Fibroblast of skin of right biceps (primary cell): ENCODE measurements at places on chromosomes 16 and 17.

GRCh38 chr17:18323007-18323406 is 7.9 kb downstream of the SMCR8 start:
- no peak for DNase-seq

- no peak for DNase-seq
Measured at GRCh38 chr16:25093208-25094061, 18.1 kb upstream of the LCMT1 start.

DNA sequence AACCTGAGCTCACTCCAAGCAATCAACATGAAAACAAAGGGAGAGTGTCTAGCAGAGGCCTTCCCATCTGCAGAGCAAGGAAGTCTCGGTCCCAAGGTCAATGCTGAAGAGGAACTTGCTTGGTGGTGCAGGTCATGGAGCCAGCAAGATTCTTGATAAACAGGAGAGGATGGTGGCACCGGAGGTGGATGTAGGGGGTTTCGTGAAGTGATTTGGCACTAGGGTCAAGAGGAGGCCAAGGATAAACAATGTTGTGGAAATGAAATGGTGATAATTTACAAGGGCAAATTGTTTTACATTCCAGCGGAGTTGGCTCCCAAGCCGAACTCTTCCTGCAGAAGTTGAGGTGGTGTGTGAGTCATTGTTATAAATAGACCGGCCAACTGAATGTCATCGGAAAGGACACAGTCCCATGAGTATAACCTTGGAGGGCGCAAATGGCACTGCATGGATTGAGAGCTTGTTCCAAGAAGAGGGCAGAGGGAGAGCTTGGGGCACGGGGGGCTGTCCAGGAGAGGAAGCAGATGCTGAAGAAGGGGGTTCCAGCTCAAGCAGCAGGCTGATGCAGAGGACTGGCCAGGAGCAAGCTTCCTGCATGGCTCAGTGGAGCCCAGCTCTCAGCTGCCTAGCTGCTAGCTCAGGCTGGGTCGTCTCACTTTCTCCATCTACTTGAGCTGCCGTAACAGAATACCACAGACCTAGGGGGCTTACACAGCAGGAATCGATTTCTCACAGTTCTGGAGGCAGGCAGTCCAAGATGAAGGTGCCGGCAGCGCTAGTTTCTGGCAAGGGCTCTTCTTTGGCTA is 136.6 kb downstream of the COPRS start:
- DNase-seq: peak; percentile 72

- DNase-seq: peak; percentile 76
Measured at GRCh38 chr16:15440852-15441251, 6.5 kb downstream of the BMERB1 start.

DNA sequence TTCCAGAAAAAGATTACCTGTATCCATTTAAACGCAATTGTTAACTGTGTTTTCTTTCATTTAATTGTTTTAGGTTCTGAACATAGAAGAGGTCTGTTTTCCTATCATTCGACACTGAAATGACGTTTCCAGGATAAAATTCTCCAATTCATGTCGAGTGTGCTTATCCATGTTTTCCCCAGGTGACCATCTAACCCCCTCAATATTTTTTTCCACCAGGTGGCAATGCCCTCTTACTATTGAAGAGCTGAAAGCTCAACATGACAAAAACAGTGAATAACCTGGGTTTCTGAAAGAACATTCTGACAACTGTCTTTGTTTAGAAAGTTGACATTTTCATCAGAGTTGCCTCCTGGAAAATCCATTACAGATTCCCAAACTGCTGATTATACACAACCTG is 948.7 kb downstream of the KCNJ2 start:
- DNase-seq: peak; percentile 37

DNA sequence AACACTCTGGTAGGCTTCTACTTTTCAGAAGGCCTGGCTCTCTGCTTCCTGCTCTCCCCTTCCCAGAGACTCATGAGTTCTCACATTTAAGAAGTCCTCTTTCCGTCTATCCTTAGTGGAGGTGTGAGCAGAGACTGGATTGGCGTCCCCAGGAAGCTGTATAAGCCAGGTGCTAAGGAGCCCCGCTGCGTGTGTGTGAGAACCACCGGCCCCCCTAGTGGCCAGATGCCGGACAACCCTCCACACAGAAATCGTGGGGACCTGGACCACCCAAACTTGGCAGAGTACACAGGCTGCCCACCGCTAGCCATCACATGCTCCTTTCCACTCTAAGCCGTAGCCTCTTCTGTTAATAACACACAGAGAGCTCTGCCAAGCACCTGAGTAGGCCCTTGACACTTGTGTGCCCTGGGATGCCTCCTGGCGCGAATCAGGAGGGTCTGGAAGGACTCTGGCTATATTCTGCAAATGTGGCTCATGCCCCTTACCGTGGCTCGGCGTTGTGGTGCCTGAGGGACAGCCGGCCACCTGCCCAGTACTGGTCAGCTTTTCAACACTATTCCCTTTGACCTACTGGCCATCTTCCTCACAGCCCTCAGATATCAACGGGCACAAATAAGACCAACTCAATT is 13.9 kb downstream of the CYB5D2 start:
- no peak for DNase-seq

DNA sequence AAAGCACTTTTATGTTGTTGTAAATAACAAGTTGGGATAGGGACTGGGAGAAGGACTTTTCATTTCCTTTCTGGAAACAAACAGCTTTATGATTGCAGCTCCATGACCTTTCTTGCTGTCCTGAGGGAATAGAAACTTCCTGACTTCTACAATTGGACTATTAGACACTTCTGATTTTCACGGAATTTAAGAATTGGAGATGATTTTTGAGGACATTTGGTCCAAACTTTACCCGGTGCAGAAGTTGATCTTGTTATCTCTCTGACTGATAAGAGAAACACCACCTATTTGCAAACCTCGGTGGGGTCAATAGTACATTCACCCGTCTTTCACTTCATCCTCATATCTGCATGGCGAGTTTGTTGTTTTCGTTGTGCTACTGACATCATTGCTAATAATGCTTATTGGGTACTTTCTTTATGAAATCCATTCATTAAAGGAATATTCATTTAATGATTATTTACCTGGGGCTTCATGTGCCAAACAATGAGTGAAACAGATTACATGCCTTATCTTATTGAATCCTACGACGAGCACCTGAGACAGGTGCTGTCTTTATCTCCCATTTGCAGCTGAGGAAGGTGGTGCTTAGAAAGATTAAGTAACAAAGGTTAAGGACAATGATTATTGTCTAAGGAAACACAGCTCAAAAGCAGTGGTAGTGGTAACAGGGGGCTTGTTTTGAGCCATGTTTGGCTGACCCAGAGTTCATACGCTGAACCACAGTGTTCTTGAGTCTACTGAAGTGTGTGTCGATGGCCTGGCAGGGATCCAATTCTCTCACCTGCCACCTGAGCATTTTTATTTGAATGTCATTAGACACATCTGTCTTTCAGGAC is 176.9 kb upstream of the FAM20A start:
- DNase-seq: no peak

DNA sequence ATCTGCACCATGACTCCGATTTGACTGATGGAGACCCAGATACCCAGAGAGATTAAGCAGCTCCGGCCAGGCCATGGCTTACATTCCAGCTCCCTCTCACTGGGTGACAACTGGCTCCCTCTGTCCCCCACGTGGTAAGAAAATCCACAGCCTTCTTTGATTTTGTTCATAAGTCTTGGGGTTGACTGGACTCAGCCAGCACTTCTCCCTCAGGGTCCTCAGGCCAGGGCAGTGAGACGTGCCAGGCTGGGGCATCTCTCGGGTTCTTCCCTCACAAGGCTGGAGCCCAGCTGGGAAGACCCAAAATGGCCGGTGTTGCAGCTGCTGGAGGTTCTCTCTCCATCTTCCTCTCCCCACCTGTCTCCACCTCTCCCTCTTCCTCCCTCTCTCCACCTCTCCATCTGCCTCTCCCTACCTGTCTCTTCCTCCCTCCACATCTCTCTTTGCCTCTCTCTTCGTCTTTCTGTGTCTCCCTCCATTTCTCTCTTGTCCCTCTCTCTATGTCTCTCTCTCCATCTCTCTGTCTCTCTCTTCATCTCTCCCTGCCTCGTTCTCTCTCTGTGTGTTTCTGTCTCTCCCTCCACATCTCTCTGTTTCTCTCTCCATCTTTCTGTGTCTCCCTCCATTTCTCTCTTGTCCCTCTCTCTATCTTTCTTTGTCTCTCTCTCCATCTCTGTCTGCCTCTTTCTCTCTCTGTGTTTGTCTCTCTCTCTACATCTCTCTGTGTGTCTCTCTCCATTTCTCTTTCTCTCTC is 105.3 kb downstream of the FOXL1 start:
- no peak for DNase-seq

GRCh38 chr17:74368341-74369081 is 1.2 kb downstream of the GPR142 start:
- peak; percentile 56 for DNase-seq

- DNase-seq: no peak
Measured at GRCh38 chr16:82033006-82033405, 2.0 kb upstream of the HSD17B2 start.

DNA sequence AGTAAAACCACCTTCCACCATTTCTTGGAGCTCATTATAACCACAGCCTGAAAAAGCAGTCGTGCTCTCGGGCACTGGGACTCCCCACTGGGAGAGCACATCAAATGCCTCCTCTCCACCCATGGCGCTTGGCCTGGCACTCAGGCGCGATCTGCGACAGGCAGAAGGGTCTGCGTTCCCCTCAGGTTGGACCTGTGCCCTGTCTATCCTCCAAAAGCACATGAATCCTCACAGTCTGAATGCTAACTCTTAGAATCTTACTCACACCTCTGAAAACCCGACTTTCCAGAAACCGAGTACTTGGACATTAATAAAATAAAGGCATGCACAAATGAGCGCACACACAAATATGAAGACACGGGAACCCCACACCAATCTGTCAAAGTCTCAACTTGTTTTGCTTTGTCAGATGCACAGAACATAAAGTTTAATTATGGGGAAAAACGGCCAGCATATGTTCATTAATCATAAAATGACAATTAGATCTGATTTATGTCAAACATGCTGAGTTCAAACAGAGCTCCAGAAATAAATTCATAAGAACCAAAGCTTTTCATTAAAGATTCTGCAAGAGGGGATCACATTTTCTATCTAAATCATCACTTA is 20.5 kb upstream of the FAAP100 start:
- peak; percentile 49 for DNase-seq

GRCh38 chr16:75379911-75380847 is 53.1 kb downstream of the CFDP1 start:
- no peak for DNase-seq

GRCh38 chr17:74972107-74972972 is at the start of gene HID1:
Gene HID1, minus strand, starts transcription at chr17:74972759. Its CDS starts 103 bp downstream, at chr17:74972656.
- DNase-seq: no peak

GRCh38 chr17:41058741-41059140 is 1.2 kb downstream of the KRTAP2-3 start:
- DNase-seq: no peak

DNA sequence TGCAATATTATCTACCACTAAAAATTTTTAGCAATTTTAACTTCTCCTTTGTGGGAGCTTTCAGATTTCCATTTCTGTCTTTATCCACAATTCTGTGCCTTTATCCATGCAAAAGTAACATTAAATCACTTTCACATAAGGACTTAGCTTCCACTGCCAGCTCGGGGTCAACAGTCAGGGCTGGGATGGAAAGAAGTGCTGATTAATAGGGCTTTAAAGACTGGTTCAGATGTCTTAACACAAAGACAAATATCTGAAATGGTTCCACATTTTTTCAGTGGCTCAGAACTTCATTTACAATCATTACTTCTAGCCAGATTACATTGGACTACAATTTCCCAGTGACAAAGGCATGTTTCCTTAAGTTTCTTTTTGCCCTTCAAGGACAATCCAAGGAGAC is 191.8 kb upstream of the CPHXL start:
- no peak for DNase-seq

DNA sequence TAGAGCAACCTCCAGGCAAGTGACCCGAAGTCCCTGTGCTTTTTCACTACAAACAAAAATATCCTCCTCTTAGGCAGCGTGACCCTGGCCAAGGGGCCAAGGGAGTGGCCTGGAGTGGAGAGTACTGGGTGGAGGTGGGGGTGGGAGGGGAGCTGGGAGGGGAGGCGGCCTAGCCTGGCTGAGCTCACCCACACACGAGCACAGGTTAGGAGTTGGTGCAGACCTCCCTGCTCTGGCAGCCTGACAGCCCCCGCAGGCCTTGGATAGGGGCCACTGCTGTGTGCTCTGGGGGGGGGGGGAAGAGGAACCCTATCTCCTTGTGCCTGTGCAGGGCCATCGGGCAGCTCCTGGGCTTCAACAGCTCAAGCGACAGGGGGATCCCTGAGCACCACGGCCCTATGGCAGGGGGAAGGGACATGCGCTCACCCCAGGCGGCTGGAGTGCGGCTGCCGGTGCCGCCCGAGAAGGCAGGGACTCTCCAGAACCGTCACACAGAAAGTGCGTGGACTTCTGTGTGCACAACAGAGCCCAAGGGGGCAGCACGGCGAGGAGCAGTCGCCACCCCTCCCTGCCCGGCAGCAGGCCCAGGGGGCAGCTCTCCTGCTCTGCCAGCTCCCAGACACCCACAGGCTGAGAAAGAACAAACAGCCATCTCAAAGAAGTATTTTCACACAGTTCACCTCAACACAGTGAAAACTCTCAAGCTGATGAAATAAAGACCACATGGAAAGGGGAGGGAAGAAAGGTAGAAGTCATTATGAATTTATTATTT is 13.3 kb downstream of the SLC16A3 start:
- DNase-seq: peak; percentile 35

- no peak for DNase-seq
Measured at GRCh38 chr16:22235839-22236745, 30.0 kb downstream of the EEF2K start.

GRCh38 chr16:31356566-31357323 is 1.8 kb downstream of the ITGAX start:
- DNase-seq: no peak

DNA sequence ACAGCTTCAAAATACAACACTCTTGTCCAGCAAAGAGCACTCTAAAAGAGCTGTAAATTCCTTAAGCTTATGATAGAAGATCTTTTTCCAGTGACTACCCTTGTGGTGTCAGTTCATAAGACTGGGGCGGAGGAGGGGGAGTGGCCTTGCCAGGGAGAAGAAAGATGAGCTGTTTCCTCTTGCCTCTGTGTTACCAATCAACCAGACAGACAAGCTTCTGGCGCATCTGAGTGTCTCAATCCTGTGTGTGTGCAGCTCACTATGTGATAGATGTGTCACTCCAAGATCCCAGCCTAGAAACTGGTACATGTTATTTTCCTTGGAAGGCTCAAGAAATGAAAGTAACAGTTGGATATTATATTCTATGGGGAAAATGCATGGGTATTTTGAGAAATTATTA is 167.4 kb upstream of the CACNG3 start:
- no peak for DNase-seq

DNA sequence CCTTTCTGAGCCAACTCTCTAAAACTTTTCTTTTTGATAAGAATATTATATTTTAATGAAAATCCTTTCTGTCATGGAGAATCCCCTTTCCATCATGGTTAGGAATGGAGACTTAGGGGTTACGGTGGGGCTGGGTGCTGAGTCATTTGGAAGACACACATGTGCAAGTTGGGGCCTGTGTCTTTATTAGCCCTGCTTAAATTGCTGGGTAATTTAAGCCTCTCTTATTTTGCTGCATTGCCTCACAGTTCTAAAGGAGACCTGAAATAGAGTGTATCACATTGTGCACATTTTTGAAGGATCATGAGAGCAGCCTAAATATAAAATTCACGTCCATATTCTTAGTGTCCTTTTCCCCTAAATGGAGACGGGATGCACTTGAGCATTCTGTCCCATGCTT is 61.8 kb upstream of the RBFOX1 start:
- peak; percentile 10 for DNase-seq
